Cerebellar cortex (tissue), 1 donor: ENCODE measurements at places on chromosomes 4 and X.

DNA sequence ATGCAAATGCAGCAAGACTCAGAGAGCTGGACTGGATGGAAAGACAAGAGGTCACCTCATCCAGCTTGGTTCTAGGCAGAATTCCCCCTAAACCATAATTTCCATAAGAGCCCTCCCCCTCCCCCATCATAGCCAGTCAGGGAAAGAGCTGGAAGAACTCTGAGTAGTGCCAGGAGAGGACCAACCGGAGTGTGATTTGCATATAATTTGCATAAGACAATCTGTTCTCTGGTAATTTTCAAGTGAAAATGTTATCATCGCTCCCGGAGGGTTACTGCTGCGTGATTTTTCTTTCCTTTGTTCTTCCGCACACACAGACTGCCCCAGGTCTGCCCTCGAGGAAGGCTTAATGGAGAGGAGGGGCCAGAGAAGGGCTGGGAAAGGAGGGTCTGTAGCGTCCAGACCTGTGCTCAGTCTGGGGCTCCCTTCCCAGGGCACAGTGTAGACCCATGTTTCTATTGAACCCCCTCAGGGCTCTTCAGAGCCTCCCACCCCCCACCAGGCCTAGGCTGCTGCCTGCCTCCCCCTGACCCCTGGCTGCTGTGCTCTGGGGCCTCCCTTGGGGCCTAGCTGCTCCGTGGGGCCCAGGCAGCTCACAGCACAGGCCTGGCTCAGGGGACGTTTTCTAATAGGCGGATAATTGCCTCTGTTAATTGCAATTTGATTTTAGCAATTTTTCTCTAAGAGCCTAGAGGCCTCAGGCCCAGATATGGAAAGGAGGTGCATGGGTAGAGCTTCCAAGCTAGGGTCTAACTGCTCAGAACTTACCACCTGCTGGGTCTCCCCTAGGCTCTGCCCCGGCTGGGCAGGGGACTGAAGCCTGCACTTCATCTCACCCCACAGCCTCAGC lies 90.4 kb upstream of the PJA1 start:
- DNase-seq, result no peak

DNA sequence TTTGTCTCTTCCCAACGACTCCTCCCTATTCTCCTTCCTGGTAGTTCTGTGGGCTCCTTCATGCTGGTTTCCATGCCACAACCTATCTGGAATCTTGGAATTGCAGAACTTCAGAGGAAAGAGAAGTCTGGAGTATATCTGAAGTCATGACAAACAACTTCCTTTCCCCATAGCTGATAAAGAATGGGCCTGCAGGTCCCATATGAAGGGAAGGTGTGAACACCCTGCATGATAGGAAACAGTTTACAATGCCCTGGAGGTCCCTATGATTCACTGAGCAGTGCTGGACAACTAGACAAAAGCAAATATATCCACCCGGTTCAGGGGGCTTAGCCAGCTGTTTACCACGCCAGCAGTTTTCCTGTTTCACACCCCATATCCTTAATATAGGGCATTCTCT lies 19.4 kb downstream of the FAM9C start:
- DNase-seq, result no peak

DNA sequence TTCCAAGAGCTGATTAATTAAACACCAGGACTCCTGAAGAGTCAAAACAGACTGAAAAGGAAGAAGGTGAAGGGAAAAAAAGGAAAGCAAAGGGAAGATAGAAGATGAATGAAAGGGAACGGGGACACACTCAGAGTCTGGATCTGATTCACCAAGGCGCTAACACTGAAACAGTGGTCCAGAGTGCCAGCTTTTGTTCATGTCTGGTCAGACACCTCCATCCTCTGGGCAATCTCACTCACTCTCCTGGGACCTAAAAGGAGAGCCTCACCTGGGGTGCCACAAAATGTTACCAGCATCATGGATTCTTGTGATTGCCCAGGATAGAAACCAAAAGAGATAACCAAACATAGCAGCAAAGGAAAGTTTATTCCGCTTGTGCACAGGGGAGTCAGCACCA lies 120.3 kb upstream of the AFF2 start:
- no peak for DNase-seq

- no peak for DNase-seq
These were observed 21.7 kb upstream of the CD38 start for GRCh38 chr4:15756361-15756861.

- no peak for DNase-seq
These were observed 95.4 kb downstream of the SLC2A9 start for GRCh38 chr4:9925750-9926439.

GRCh38 chr4:150582873-150583286 lies 929 bp downstream of the MAB21L2 start:
- no peak for DNase-seq

DNA sequence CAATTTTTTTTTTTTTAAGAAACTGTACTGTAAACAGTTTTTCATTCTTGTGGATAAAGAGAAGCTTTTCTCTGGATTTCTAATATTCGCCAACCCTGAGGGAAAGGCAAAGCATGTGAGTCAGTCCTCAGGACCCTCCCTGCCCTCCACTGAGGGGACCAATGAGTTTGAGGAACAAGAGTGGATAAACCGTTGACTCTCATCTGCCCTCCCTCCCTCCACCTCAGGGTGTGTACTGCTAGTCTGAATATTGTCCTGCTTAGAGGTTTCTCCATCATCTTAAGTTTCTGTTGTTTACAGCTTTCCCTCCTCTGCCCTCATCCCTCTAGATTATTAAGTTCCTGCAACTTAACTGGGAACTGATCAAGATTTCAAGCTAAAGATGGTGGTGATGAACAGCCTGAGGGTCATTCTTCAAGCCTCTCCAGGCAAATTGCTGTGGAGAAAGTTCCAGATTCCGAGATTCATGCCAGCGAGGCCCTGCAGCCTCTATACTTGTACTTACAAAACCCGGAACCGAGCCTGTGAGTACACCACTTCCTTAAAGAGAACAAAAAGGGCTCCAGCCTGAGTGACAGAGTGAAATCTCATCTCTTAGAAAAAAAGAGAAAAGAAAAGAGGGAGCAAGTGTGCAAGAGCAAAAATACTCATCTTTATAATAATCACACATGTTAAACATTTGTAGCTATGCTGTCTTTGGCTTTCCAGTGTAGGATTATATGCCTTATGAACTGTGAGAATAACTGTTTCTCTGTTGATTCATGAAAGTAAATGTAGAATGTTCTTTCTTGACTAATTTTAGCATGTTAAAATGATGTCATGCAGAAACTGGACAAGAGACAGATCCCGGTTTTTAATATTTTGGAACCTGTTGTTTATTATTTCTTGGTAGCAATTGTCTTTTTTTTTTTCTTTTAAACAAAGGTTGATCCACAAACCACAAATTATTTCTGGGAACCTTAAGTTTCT lies 11.9 kb downstream of the CA5B start:
- DNase-seq, result no peak

GRCh38 chrX:17377091-17377717 lies 2.2 kb downstream of the NHS start:
- DNase-seq, result peak; percentile 27

- no peak for DNase-seq
These were observed 860.9 kb upstream of the LCORL start for GRCh38 chr4:18882468-18882867.

DNA sequence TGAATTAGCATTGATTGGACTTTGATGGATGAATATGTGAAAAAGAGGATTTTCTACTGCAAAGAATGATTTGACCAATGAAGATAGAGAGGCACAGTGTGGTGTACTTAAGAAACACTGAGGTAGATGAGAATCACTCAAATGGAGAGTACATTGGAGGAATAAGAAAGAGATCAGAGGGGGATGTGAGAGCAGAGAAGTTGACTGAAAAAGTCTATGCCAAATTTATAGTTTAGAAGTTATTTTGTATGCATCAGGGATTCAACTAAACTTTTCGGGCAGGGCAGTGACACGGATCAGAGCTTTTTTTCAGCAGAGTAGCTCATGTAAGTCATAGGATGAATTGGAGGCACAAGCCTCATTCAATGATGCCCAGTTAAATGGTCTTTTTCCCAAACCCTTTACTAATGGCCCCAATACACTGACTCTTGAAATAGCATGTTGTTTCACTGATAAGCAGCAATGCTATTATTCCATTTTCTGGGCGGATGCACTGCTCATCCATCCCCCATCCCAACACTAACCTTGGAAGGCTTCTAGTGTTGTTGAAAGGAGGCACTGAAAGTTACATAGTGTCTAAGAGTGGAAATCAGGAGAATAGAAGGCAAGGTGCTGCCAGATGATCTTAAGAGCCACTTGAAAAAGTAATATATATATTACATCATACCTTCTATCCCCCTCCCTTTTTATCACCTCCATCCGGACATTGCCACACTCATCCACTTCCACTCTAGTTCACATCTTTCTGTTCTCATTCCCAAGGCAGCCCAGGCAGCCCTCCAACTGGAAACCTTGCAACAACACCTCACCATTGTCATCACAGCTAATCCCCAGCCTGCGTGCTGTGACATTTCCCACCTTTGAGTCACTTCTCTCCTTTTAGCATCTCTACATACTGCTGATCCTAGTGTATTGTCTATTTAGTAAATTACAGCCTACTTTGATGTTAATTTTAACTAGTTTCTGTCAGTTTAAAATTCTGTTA lies 46.1 kb downstream of the ARHGAP24 start:
- DNase-seq, result no peak

DNA sequence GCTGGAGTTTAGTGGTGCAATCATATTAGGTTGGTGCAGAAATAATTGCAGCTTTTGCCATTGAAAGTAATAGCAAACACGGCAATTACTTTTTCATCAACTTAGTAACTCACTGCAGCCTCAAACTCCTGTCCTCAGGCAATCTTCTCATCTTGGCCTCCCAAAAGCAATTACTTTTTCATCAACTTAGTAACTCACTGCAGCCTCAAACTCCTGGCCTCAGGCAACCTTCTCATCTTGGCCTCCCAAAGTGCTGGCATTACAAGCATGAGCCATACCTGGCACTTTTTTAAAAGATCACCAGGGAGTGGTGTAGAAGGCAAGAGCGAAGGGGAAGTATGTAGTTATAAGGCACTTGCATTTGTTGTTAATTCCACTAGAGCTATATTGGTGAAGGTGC lies 491.1 kb upstream of the ADGRL3 start:
- DNase-seq, result no peak

DNA sequence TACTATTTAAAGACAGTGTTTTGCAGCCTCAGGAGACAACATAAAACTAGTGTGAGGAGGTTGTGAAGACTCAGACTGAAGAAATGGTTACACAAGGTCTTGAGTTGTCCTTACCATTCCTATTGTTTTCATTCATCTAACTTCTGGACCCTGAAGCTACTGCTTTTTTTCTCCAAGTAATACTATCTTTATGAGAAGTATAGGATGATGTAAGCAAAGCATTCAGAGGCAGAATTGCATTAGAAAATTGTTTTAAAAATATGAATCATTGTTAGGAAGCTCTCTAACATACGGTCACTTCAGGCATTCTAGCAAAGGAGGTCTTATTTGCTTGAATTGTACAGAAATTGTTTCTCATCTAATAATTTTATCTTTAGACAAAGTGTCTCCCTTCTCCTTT lies 357.8 kb downstream of the TLL1 start:
- DNase-seq, result no peak

DNA sequence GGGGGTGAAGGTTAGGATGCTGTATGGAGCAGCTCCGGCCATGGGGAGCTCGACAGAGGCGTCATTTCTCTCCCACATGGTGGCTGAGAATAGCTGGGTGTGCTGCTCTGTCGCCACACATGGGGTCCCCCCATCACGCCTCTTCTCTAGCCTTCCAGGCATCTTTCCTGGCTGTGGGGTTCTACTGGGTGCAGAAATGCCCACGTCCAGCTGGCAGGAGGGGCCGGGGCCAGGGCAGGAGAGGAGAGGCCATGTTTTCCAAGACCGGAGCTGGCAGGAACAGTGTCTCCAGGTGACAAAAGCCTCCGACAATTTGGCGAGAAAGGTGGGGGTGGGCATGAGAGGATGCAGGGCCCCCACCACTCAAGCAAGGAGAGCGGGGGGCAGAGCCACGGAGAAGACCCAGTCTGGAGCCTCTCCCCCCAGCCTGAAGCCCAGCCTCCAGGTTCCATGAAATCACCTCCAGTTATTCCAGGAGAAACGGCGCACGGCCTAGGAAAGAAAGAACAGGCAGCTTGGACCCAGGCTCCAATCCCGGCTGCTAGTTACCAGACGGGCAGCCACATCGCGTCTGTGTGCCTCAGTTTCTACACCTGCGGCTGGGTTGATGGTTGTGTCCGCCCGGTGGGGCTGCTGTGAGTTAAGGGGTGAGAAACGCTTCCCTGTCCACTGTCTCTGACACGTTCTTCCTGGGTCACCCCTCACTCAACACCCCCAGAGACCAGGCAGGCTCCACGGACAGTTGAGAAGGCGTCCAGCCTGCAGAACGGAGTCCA lies 27.4 kb upstream of the SPON2 start:
- no peak for DNase-seq

DNA sequence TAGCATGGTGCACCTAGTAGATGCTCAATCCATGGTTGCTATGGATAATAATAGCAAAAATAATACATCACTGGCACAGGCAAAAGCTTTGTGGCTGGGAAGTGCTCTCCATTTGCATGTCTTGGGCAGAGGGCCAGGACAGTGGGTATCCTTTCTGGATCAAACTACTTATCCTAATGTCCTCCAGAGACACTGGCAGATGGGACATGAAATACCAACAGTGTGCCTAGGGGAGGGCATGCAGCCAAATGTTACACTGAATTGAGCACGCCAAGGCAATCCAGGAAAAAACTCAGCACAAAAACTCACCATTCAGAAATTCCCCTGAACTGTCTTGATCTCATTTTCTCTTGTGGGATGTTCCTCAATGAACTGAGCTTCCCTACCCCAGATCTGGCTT lies 98.6 kb upstream of the SCML1 start:
- DNase-seq, result peak; percentile 84

DNA sequence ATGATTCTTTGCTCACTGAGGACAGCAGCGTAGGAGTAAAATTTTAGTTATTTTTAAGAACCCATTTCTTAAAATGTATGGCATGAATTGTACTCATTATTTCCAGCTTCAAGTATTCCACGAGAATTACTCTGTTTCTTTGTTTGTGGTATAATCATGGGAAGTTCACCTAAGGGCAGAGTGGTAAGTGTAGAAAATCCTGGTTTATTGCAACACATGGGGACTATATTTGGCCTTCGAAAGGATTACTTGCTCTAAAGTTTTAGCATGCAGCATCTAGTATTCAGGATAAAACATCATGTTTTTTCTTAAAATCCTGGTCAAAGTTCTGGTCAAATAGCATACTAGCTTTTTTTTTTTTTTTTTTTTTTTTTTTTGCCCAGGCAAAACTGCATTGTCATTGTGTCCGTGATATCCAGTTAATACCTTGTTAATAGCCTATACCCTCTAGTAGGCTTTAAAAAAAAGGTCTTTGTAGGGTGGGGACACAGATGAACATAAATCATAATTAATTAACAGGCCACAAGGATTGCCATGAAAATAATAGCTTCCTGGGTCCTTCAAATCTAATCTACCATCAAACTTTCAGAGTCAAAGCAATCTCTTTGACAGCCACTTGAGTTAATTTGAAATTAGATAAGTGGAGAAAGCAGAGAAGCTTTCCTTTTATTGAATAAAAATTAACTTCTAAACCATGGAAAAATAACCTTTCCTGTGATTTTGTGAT lies 44.6 kb upstream of the VEGFC start:
- no peak for DNase-seq

GRCh38 chr4:117479673-117480072 lies 394.3 kb upstream of the TRAM1L1 start:
- DNase-seq, result no peak

- no peak for DNase-seq
These were observed 157.0 kb downstream of the SHROOM3 start for GRCh38 chr4:76591992-76592391.
